Right renal pelvis (tissue), 4 donors: ENCODE measurements at places on chromosomes 12 and 14.

DNA sequence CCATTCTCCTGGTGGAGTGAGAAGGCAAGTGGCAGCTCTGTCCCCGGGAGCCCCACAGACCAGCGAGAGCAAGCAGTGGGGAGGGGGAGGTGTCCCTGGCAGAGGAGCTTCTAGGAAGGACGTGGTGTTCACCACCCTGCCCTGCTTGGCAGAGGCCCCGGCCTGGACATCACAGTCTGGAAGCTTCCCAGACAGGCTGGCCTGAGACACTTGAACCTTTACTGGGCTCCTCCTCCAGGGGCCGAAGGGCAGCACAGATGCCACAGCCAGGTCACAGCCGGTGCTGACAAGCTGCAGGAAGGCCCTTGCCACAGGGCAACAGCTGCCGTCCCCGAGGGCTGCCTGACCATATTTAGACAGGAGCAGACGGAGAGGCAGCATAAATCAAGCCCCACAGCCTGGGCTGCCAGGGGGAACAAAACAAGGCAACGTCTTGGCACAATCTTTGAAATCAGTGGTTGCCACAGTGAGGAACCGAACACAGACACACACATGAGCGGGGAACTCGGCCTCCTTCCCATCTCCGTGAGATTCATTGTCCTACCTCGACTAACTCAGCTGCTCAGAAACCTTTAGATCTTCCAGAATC is 28.5 kb downstream of the PRIMA1 start:
- no peak for DNase-seq

- DNase-seq: no peak
These were observed 58.7 kb upstream of the NCOR2 start for GRCh38 chr12:124625867-124626675.

GRCh38 chr12:70043490-70044138 is 199.6 kb upstream of the CNOT2 start:
- no peak for DNase-seq

- no peak for DNase-seq
These were observed 50.3 kb downstream of the IRAK3 start for GRCh38 chr12:66239295-66239694.

GRCh38 chr14:70858641-70859040 is 48.6 kb upstream of the PCNX1 start:
- no peak for DNase-seq

- DNase-seq: no peak
These were observed 28.8 kb upstream of the CEP83 start for GRCh38 chr12:94488463-94488862.

DNA sequence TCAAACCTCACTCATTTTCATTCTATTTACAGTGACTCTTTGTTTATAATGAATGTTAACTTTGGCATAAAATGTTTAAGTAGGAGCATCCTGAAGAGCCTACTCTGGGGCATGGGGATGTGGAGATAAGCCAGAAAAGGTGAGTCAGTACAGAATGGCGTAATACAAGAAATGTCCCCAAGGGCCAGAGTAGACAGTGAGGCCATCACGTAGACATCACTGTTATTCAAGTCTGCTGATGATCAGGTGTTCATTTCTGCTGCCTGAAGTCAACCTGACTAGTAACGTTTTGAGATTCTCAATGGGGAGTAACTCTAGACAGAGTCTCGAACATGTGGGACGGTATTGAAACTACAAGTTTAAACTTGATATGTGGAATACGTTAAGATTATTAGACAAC is 47.6 kb upstream of the PKP2 start:
- no peak for DNase-seq

DNA sequence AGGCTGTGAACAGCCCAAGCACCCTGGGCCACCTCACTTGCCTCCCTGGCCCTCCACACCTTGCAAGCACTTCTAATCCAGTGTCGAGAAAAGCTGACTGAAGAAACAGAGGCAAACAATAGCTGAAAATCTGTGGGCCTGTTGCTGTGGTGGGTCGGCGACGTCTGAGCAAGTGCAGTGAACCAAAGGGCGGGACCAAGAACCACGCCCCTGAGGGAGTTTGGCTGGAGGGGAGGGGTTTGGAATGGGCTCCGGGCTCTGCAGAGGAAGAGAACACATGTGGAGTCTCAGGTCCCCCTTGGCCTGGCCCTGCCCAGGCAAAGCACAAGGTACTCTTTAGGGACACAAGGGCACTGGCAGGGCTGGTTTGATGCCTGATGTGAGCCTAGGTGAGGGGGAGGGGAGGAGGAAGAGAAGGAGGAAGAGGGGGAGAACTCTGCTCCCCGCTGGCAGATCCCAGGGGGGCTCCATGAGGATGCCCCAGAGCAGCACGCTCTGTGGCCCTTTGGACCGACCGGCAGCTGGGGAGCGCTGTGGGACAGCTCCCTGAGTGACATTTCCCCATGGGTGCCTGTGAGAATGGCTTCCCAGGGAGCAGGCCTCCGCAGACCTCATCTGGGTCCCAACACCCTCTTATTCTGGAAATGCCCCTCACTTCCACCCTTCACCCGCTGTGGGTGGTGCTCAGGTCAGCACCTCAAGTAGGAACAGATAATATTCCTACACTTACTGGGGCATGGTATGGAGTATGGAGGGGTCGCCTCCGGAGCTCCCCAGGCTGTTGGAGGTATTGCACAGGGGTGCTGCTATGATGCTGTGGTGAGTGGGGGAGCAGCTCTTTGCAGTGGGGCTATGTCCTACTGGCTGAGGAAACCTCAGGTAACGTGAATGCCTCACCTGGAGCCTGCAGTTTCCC is 85.5 kb downstream of the CPSF2 start:
- no peak for DNase-seq

DNA sequence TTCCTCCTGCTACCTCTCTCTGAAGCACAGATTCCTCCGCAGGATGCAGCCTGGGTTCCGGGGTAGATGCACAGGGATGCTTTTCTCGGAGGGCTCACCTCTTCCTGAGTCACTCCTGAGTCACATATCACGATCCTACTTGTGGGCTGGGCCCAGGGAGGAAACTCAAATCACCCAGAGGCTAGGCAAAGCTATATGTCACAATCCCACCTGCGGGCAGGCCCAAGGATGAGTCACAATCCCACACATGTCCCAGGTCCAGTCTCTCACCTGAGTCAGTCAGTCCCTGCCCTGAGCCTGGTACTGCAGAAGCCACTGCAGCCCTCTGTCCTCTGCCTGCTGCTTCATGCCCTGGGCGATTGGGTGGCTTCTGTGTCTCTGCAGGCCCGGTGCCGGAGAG is 149.0 kb upstream of the GSC start:
- no peak for DNase-seq

GRCh38 chr14:71942904-71943694 is 10.9 kb downstream of the RGS6 start:
- no peak for DNase-seq

- DNase-seq: no peak
These were observed 88.3 kb upstream of the DAAM1 start for GRCh38 chr14:59100205-59100604.
